Kidney (tissue), 22 donors: ENCODE measurements at places on chromosomes 3 and 15. TPM values are rescaled to one million over a fixed set of nuclear protein-coding genes. Genes with fewer than 3 reads are reported as not detected.

The CFAP161 gene
- total RNA-seq: 0.50 TPM

The MEF2A gene
- total RNA-seq: 82.2 TPM

The SLC24A5 gene
- not detected for total RNA-seq

The SPTSSB gene
- 7.8 TPM for total RNA-seq

The CCDC54 gene
- not detected for total RNA-seq

The SRGAP3 gene
- total RNA-seq: 24.3 TPM

The PLSCR2 gene
- total RNA-seq: 1.4 TPM

The ERC2 gene
- 3.8 TPM for total RNA-seq

The GABRR3 gene
- total RNA-seq: not detected

The FBXO22 gene
- total RNA-seq: 28.7 TPM

The KIF15 gene
- total RNA-seq: 0.72 TPM

The AHSG gene
- not detected for total RNA-seq

The IMPDH2 gene
- 132 TPM for total RNA-seq

The BMF gene
- 19.7 TPM for total RNA-seq

The FETUB gene
- not detected for total RNA-seq

The CCR5 gene
- total RNA-seq: 4.4 TPM

The SNX22 gene
- total RNA-seq: 4.6 TPM

The SPRED1 gene
- total RNA-seq: 36.2 TPM

The DOCK3 gene
- 0.54 TPM for total RNA-seq

The ARF4 gene
- total RNA-seq: 123 TPM

The SEMA3B gene
- total RNA-seq: 96.1 TPM

The GOLGA6B gene
- not detected for total RNA-seq

The DPPA2 gene
- 0.19 TPM for total RNA-seq

The CASR gene
- 72.8 TPM for total RNA-seq

The EPHB1 gene
- total RNA-seq: 3.2 TPM

The PLA2G4B gene
- total RNA-seq: 8.3 TPM

The OR4F6 gene
- total RNA-seq: not detected

The KY gene
- total RNA-seq: 0.50 TPM

The LMCD1 gene
- total RNA-seq: 65.4 TPM

The ATP2B2 gene
- 0.19 TPM for total RNA-seq

The SCAANT1 gene
- not detected for total RNA-seq

The IVD gene
- total RNA-seq: 76.9 TPM

The IP6K1 gene
- total RNA-seq: 49.6 TPM

The GOLGA6A gene
- total RNA-seq: 0.06 TPM

The PATL2 gene
- 2.1 TPM for total RNA-seq

The SLC22A14 gene
- 0.19 TPM for total RNA-seq

The GP9 gene
- total RNA-seq: not detected

The ROPN1B gene
- total RNA-seq: not detected

The LRRC57 gene
- 21.1 TPM for total RNA-seq

The DUOX1 gene
- total RNA-seq: 1.6 TPM

The SKOR1 gene
- 0.57 TPM for total RNA-seq

The ZWILCH gene
- 9.0 TPM for total RNA-seq

The DLEC1 gene
- total RNA-seq: 3.3 TPM

The TEX9 gene
- total RNA-seq: 35.2 TPM

The CNTN3 gene
- 3.8 TPM for total RNA-seq

The A4GNT gene
- not detected for total RNA-seq

The TOP2B gene
- 109 TPM for total RNA-seq

The CIB1 gene
- total RNA-seq: 158 TPM

The SLC9C1 gene
- total RNA-seq: 1.2 TPM

The GOLGA8O gene
- total RNA-seq: 2.5 TPM

The ZCWPW2 gene
- total RNA-seq: 2.0 TPM

The NDN gene
- total RNA-seq: 19.9 TPM
